ENCODE measurements at places on chromosomes 16 and 17. TPM values are rescaled to one million over a fixed set of nuclear protein-coding genes. Genes with fewer than 3 reads are reported as not detected.

MFAP4 gene
- 97.8 TPM for total RNA-seq

PRSS36 gene
- total RNA-seq, result 2.1 TPM

IL21R gene
- 0.73 TPM for total RNA-seq

DCTN5 gene
- total RNA-seq, result 47.1 TPM

SMIM22 gene
- total RNA-seq, result not detected

ADORA2B gene
- total RNA-seq, result 10.4 TPM

HOXB7 gene
- total RNA-seq, result 1.6 TPM

GUCY2D gene
- total RNA-seq, result not detected

WDR59 gene
- total RNA-seq, result 26.3 TPM

TRIM72 gene
- not detected for total RNA-seq

C16orf96 gene
- 0.12 TPM for total RNA-seq

TAX1BP3 gene
- 160 TPM for total RNA-seq

KRT34 gene
- total RNA-seq, result 0.16 TPM

KRT15 gene
- total RNA-seq, result 0.32 TPM

HID1 gene
- 0.61 TPM for total RNA-seq

NPIPA8 gene
- not detected for total RNA-seq

SALL1 gene
- 0.81 TPM for total RNA-seq

ITGB4 gene
- 39.8 TPM for total RNA-seq

OR3A2 gene
- under 0.01 TPM for total RNA-seq

OR1F1 gene
- not detected for total RNA-seq

PPP4C gene
- 163 TPM for total RNA-seq

MYCBPAP gene
- total RNA-seq, result 0.97 TPM

SAMD14 gene
- total RNA-seq, result 9.1 TPM

HIC1 gene
- total RNA-seq, result 71.9 TPM

KCNJ18 gene
- not detected for total RNA-seq

C17orf78 gene
- total RNA-seq, result not detected

SLC26A11 gene
- total RNA-seq, result 20.0 TPM

KRT27 gene
- total RNA-seq, result not detected

ADAP2 gene
- total RNA-seq, result 0.32 TPM

CA10 gene
- total RNA-seq, result not detected

CA4 gene
- not detected for total RNA-seq

EVPLL gene
- total RNA-seq, result not detected

SBK1 gene
- total RNA-seq, result under 0.01 TPM

STH gene
- not detected for total RNA-seq

SLC6A4 gene
- total RNA-seq, result not detected

DNAH2 gene
- total RNA-seq, result 0.16 TPM

EMC8 gene
- 26.0 TPM for total RNA-seq

MPV17L gene
- total RNA-seq, result 1.1 TPM

BCAR1 gene
- total RNA-seq, result 128 TPM

NPB gene
- total RNA-seq, result 0.49 TPM

ZFP3 gene
- total RNA-seq, result 2.7 TPM

SCARF1 gene
- 0.49 TPM for total RNA-seq

FOXC2 gene
- total RNA-seq, result 0.16 TPM

OTOP2 gene
- total RNA-seq, result not detected

OR4D1 gene
- not detected for total RNA-seq

C1QTNF1 gene
- total RNA-seq, result 24.7 TPM
